NCI-H2029 treated with DMSO at 0.1 percent for 48 hours (cell line): ENCODE measurements at places on chromosomes 6 and 20.

GRCh38 chr6:36285187-36285671 is 15.4 kb downstream of the PNPLA1 start:
- DNase-seq, result no peak

- peak; percentile 86 for DNase-seq
Observed at GRCh38 chr6:117483004-117483644, 650 bp downstream of the DCBLD1 start.

DNA sequence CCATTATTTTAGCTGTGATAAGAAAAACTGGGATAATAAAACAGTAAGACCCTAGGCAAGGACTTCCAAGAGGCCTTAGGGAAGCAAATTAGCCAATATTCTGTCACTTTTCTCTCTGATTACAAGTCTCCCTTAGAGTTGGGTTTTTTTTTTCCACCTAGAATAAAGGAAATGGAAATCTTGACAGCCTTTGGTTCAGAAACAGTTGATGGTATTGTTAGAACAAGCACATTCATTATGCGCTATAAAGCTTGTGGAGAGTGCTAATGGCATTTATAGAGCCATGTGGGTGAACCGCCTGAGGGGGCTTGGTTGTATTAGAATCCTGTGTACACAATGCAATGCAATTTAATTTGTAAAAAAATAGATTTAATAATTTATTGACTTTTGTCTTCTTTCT is 88.9 kb upstream of the OGFRL1 start:
- DNase-seq, result no peak

DNA sequence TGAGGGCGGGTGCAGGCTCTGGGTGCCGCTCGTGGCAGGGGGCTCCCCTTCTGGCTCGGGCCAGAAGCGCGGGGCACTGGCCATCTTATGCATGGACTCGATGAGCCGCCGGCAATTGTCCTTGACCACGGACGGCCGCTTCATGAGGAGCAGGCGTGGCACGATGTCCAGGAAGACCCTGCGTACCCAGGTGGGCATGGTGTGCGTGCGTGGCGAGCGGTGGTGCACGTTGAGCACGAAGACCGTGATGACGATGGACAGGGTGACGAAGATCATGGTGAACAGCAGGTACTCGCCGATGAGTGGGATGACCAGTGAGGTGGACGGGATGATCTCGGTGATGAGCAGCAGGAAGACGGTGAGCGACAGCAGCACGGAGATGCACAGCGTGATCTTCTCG is 11.0 kb downstream of the CHRNA4 start:
- no peak for DNase-seq

GRCh38 chr20:48635791-48636267 is 192.0 kb downstream of the PREX1 start:
- no peak for DNase-seq

GRCh38 chr20:44388466-44389023 is 33.0 kb downstream of the HNF4A start:
- DNase-seq, result peak; percentile 23

DNA sequence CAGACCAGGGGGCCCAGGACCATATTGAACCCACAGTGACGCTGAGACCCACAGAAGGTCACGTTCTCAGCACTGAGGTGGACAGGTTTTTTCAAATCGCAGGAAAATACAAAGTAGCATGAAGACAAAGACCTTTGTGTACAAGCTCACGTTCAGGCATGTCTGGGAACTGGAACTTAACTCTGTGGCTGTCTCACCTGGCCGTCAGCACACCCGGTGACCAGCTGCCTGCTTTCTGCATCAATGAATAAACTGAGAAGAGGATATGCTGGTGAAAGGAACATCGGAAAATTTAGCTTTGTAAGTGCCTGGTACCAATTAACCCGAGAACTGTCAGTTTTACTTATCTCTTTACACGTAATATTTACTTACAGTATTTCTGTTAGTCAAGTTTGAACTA is 36.5 kb downstream of the WDR27 start:
- no peak for DNase-seq

- DNase-seq, result peak; percentile 91
Observed at GRCh38 chr6:3247255-3248146, 11.2 kb upstream of the PSMG4 start.

DNA sequence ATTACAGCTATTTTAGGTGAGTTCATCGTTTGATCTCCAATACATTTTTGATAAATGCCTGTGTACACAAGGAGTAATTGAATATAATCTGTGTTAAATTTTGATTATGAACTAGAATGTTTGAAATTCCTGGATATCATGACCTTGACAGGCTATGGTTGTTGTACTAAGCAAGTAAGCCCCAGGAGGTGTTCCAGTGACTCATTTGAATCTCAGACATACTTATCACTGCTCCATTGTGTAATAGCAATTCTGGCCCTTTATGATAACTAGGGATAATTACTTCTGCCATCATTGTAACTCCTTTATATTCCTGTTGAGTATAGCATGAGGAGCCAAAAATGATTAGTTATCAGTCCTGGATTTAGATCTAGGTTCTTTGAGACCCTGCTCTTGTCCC is 1424.6 kb upstream of the ADGRB3 start:
- no peak for DNase-seq

DNA sequence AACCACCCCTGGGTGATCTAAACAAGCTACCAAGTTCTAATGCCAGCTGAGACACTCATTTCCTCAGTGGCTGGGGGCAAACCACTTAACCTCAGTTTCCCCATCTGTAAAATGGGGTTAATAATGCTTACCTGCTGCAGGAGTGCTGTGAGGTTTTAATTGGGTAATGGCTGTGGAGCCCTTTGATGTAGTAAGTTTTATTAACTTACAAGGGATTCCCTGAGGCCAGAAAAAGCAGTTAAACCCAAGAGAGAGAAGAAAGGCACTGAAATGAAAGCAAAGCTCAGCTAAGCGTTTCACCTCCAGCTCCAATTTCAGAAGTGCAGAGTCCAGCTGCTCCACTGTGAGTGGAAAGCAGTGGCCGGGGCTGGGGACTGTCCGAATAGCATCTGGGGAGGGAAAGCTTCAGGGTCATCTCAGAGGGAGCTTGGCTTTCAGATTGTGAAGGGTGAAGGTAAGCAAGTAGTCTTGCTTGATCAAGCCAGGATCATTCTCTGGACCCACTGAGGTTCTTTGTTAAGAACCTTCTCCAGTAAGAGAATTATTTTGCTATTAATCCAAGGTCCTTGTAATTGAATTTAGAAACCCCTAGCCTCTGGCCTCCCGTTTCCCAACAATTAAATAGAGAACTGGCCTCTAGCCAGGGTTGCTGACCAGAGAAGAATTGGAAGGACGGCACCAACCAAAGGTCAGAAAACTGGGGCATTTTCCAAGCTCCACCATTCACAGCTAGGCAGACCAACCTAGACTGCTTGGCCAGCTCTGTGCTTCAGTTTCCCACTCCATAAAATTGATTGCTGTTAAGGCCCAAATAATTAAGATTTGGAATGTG is 20.9 kb upstream of the TCP11 start:
- no peak for DNase-seq

- DNase-seq, result no peak
Observed at GRCh38 chr20:54267483-54268003, 59.7 kb downstream of the PFDN4 start.
